ENCODE measurements at places on chromosomes 2 and 18.

DNA sequence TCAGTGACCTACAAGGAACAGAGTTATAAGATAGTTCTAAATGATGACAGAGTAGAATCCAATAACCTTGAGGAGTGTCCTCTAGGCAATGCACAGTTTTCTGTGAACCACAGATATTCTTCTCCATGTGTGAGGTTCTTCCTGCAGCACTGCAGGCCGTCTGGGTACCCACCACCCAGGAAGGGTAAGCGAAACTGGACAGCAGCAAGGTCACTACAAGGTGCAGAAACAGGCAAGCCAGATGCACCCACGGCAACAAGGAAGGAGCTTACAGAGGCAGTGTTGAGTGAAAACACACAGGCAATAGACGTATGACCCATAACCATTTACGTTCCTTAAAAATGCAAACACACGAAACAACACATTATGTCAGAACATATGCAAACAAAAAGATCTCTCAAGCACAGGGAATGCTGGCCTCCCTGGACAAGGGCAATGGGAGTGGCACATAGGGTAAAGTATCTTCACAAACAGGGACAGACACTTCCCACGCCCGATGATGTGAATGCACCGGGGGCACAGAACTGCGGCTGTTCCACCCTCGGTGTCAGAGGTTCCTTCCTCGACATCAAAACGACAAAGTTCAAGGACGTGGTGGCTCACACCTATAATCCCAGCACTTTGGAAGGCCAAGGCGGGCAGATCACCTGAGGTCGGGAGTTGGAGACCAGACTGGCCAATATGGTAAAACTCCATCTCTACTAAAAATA is 84.1 kb downstream of the NDUFA10 start:
- no peak for DNase-seq

GRCh38 chr2:153165021-153165420 is 313.5 kb downstream of the RPRM start:
- no peak for DNase-seq

DNA sequence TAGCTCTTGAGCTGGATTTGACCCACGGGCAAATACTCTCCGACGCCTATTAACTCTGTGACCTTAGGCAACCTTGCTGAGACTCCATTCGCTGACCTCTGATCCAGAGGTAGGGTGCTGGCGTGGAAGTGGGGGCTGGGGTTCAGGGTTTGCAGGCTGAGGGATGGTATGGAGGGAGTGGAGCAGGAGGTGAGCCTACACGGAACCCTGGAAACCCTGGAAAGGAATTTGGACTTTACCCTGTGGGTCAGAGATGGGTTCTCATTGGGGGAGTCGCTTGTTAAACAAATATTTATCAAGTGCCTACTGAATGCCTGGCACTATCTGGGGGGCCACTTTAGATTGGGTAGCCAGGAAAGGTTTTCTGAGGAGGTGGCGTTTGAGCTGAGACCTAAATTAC is 58.2 kb upstream of the FZD7 start:
- no peak for DNase-seq

DNA sequence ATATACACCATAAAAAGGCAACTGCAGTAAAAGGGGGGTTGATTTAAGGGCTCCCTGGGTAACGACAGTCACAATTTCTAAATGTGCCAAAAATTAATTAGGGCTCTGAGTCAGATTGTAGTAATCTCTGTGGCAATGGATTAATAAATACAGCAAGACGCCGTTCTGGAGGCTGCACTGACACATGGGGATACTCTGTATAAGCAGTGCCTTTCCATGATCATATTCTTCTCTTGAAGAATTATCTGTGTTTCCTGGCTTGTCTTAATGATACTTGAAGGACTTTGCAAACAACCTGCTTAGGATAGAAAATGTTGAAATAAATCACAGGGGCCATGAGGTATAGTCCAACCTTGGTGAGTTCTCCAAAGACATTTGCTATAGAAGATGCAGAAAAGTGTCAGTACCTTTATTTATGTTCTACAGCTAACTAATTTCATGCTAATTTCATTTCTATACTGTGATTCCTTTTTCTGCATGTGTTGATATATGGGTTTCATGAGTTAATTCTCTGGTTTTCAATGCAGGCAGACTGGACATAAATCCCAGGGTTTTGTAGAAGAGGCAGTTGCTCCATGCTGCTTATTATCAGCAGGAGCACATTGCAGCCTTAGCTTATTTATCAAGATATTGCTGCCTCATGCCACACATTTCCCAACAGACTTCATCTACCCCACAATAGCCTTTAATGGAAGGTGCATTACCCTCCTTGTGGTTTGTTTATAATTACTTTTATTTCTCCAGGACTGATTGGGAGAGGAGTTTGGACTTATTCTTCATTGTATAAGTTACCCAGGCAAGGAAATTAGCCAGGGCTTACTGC is 54.8 kb downstream of the HNMT start:
- DNase-seq = no peak

GRCh38 chr2:8059255-8059654 is 622.6 kb upstream of the ID2 start:
- no peak for DNase-seq

DNA sequence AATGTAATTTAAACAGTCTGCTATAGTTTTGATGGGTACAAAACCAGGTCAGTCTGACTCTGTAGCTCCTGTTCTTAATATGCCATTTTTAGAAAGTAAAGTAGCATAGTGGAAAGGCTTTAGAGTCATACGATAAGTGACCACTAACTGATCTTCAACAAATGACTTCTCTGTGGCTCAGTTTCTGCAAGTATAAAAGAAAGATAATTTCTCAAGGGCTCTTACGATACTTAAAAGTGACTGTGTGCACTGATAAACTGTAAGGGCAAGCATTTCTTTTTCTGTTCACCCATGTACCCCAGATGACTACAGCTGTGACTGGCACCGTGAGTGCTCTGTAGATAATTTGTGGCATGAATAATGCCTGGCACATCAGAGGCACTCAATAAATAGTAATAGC is 178.7 kb downstream of the LCLAT1 start:
- DNase-seq = no peak

GRCh38 chr2:43475922-43476321 is 119.9 kb downstream of the THADA start:
- no peak for DNase-seq

DNA sequence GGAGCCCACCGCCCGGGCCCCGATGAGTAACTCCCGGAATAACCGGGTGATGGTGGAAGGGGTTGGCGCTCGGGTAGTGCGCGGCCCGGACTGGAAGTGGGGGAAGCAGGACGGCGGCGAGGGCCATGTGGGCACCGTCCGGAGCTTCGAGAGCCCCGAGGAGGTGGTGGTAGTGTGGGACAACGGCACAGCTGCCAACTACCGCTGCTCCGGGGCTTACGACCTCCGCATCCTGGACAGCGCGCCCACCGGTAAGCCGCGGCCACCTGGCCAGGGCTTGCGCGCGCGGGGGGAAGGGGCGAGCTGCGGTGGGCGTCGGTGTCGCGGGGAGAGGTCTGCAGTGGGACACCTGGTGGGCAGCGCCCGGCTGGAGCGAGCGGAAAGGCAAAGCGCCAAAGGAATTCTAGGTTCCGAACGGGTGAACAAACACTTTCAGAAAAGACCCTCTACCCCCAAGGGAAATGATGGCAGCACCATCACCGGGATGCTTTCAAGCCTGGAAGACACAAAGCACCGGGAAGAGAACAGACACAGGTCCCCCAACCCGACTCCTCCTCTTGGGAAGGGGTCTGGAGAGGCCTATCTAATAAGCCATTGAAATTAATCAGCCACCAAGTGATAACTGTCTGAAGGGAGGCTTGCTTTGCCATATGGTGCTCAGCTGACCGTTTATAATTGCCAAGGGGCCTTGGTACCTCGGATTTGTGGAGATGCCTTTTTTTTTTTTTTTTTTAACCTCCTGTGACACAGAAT is 1.1 kb downstream of the MIB1 start:
- DNase-seq = no peak

DNA sequence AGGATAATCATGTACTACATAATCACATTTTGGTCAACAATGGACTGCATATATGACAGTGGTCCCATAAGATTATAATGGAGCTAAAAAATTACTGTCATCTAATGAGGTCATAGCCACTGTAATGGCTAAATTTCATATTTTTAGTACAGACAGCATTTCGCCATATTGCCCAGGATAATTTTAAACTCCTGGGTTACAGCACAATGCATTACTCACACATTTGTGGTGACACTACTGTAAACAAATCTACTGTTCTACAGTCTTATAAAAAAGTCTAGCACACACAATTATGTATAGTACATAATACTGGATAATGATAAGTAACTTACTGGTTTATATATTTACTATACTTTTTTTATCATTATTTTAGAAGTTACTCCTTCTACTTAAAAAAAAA is 12.8 kb downstream of the EIF2AK2 start:
- DNase-seq = no peak

DNA sequence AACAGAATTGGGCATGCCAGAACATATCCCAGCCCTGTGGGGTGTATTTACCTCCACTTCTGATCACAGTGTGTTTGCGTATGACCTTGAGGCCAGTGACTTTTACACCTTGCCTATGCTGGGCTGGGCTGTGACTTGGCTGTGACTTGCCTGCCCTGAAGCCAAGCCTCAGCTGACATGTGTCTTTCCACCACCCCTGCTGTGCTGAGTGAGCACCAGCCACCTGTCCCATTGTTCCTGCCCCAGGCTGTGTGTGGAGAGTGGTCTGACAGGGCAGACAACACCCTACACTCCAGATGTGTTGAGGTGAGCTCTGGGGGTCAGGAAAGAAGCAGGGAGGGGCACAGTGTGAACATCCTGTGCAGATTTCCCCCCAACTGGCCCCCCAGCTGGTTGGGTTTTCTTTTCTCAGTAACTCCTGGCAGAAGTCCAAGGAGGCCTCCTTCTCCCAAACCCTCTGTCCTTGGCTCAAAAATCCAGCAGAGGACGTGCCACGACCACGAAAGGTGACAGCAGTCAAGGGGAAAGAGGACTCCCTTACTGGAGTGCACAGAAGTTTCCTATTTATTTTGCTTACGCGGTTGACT is 5.1 kb upstream of the STEAP3 start:
- DNase-seq = no peak

- no peak for DNase-seq
These were observed 385.0 kb upstream of the KLHL29 start for GRCh38 chr2:22999951-23000350.

DNA sequence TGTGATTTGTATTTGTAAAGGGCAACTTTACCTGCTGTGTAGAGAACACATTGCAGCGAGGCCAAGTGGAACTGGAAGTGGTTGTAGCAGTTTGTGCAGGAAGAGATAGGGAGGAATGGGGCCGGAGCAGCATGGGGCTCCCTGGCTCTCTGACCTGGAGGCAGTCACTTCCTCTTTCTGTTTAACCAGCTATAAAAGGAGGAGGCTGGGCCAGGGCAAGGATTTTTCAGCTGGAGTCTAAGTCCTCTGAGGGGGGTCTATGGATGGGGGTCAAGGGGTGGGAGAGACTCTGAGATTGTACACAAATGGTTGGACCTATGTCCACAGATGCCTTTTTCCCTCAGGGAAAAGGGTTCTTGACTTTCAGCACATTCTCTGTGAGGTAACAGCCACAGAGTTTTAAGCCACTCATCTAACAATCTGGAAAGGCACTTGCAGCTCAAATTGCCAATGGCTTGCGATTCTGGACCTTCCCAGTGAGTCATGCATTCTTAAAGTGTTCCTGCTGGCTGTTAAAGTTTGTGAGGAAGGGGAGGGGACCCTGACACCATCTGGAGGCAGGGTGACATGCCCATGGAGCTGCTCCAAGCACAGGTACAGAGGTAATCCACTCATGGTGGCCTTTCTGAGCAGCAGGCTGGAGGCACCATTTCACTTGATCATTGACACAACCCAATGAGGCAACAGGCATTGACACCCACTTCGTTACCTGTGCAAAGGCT is 347.0 kb downstream of the CYRIA start:
- no peak for DNase-seq

GRCh38 chr2:115161771-115162493 is 719.5 kb downstream of the DPP10 start:
- peak; percentile 27 for DNase-seq

- no peak for DNase-seq
These were observed 123.3 kb upstream of the CWC22 start for GRCh38 chr2:180130403-180130802.

- no peak for DNase-seq
These were observed 57.4 kb upstream of the PGAP1 start for GRCh38 chr2:196983934-196984333.

DNA sequence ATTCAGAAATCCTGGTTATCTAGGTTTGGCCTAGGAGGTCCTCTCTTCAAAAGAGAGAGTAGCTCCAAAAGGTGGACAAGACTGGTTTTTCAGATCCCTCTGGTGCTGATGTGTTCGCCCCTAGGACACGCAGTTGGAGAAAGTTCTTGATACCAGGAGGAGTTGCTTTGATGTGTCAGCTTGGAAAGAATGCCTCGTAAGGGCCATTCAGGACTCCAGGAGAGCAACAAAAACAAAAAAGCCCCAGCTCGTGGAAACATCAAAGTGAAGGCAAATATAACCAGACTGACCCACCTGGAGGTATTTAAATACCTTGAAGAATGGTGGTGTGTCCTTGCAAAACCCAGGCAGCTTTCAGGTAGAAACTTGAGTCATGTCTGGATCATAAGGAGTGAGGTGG is 12.5 kb upstream of the LBH start:
- no peak for DNase-seq

GRCh38 chr2:140880573-140880972 is 1250.2 kb downstream of the LRP1B start:
- DNase-seq = no peak

DNA sequence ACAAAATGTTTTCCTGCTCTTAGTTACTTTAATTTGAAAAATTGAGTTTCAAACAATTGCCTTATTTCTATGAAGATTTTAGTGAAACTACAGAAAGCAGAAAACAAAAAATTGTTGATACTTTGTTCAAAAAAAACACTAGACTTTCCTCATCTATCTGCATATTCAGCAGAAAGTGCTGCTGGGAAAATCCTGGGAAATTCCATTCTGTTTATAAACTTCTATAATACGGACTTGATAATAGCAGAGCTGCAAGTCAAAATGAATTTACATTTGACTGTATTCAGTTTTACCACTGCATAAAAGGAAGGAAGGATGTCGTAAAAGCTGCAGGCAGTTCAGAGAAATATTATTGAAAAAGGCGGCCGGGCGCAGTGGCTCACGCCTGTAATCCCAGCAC is 24.9 kb upstream of the ERICH2 start:
- DNase-seq = no peak

DNA sequence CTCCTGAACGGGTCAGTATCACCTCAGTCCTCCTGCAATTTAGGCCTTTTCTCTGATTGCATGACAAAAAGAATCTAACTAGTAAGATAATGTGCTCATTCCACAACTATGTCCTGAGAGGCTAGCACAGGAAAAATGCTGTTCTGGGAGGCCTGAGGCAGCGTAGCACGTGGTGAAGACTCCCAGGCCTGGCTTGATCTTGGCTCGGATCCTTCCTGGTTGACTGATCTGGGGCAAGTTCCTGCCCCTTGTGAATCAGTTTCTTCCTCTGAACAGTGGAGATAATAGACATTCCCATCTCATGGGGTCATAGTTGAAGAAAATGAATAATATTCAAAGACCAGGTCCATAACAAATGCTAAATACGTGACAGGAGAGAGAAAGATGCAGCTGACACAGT is 12.3 kb downstream of the FBLN7 start:
- no peak for DNase-seq

Data from hippocampal formation (tissue), 2 donors.